ENCODE measurements at places on chromosomes 1 and 21.

GRCh38 chr1:91707114-91707889, 178.6 kb downstream of the TGFBR3 start:
- DNase-seq: no peak

- no peak for DNase-seq
These were observed 64.3 kb upstream of the COL6A1 start for GRCh38 chr21:45917241-45917640.

DNA sequence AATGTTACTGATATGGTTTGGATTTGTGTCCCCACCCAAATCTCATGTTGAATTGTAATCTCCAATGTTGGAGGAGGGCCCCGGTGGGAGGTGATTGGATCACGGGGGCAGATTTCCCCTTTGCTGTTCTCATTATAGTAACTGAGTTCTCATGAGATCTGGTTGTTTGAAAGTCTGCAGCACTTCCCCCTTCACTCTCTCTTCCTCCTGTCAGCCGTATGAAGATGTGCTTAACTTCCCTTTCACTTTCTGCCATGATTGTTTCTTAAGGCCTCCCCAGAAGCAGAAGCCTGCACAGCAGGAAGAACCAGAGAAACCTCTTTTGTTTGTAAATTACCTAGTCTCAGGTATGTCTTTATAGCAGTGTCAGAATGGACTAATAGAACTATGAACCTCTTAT, 28.4 kb downstream of the TRIM33 start:
- DNase-seq: no peak

- DNase-seq: peak; percentile 16
These were observed 940 bp upstream of the ATAD3A start for GRCh38 chr1:1510912-1511532.

- DNase-seq: no peak
These were observed 102.4 kb upstream of the PKN2 start for GRCh38 chr1:88581703-88582102.

GRCh38 chr1:4071653-4072052, 171.6 kb upstream of the C1orf174 start:
- DNase-seq: no peak

DNA sequence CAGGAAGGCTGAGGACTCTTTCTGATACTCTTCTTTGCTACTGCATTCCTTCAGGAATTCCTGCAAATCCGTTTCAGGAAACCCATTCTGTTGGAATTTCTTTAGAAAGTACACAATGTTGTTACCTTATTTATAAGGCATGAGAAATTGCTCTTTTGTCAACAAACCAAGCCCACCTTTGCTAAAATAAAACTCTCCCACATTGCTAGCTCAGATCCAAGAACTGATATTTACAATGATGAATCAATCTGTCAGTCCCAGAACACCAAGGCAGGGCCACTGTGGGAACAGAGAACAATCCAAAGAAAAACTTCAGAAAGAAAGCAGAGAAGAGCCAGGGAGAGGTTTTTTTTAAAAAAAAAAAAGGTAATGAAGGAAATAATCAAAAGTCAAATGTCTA, 36.6 kb upstream of the LPAR3 start:
- DNase-seq: no peak

DNA sequence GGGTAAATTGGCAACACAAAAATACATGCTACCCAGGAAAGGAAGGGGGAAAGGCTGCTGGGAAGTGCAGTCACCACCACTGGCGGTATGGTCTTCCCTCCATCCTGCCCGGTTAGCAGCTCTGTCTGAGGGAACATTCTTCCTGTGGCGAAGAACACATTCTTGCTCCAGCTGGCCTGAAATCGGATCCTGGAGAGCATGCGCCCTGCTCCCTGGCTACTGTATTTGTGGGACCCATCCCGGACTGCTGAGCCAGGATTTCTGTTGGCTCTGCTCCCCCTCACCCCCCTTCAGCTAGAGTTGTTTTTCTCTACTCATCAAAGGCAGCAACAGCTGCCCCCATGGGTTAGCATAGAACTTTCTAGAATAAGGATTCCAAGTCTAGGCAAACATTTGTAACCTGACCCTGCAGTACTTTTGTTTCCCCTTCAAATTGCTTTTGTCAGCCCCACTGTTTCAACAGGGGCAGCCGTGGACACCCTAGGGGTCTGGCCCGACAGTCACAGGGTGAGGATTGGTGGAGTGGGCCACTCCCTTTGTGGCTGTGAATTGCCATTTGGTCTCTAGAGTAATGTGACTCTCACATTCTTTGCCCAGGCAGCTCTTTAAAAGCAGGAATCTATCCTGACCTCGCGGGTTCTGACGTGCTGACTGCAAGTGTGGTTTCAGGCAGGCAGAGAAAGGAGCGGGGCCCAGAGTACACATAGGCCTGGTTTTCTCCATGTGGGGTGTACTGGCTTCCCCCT, 157.7 kb downstream of the TOMM20 start:
- peak; percentile 75 for DNase-seq

- no peak for DNase-seq
These were observed 257.1 kb downstream of the BRINP2 start for GRCh38 chr1:177427811-177428210.

GRCh38 chr1:181344091-181344490, 139.2 kb upstream of the CACNA1E start:
- no peak for DNase-seq

GRCh38 chr1:174938281-174939007, 61.3 kb upstream of the CACYBP start:
- DNase-seq: peak; percentile 34

GRCh38 chr1:111725192-111725591, 14.0 kb downstream of the INKA2 start:
- no peak for DNase-seq

GRCh38 chr1:113647164-113647563, 112.1 kb downstream of the PHTF1 start:
- DNase-seq: no peak

GRCh38 chr1:183912265-183912886, 107.5 kb downstream of the RGL1 start:
- DNase-seq: no peak

DNA sequence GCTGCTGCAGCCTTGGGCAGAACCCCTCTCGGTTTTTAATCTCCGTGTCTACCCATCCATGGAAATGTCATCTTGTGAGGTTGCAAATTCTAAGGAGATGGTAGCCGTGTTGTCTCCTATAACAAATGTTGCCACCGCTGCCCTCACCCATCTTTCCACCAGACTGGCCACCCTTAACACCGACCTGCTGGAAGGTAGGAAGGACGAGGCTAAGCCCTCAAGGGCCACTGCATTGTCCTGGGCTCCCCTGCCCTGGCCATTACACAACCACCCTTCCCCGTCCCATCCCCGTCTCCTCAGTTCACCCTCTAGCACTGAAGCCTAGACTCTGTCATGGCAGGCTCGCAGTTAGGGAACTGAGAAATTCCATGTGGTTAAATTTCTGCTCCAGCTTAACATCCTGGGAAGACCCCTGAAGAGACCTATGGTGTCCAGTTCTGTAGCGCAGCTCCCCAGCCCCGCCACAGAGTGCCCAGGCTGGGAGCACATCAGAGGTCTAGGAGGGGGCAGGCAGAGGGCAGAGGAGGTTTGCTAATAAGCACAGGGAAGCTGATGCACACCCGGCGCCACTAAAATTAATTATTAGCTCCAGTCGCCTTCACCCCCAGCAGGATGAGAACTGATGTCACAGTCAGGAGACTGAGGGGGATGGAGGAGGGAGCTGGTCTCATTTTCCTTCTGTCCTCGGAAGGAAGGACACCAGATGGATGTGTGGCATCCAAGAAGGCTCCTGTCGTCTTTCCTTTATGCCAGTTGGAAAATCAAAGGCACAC, 38.3 kb downstream of the STUM start:
- no peak for DNase-seq

GRCh38 chr1:184838504-184838951, 83.9 kb upstream of the EDEM3 start:
- DNase-seq: no peak

DNA sequence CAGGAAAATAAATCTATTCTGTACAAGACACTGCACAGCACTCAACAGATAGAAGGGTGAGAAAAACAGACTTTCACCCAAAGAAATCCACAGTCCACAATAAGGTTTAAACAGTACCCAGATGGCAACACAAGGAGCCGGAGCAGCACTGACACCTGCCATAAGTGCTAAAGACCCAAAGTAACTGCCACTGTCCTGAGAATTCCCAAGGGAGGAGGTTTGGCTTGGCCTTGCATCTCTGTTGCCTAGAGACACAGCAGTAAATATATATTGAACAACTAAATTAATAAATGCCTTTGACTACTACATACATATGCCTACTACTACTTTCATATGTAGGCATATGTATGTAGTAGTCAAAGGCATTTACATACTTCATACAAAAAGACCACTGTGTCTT, 68.0 kb downstream of the VAV3 start:
- DNase-seq: no peak

DNA sequence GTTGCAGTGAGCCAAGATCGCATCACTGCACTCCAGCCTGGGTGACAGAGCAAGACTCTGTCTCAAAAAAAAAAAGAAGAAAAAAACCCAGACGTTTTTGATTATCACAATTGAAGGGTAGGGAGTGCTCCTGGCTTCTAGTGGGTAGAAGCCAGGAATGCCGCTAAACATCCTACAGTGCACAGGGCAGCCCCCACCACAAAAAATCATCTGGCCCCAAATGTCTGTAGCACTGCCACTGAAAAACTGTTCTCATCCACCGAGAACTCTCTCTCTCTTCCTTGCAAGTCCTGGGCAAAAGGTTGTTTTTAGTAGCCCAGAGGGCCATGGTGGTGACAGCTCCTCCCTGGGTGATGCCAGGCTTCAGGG, 35.6 kb upstream of the GPR157 start:
- DNase-seq: no peak

GRCh38 chr1:240044620-240045019, 47.1 kb upstream of the FMN2 start:
- DNase-seq: no peak

GRCh38 chr1:19869929-19870328, 12.3 kb upstream of the OTUD3 start:
- no peak for DNase-seq

GRCh38 chr1:173475564-173476196, 1.5 kb upstream of the PRDX6 start:
- no peak for DNase-seq

DNA sequence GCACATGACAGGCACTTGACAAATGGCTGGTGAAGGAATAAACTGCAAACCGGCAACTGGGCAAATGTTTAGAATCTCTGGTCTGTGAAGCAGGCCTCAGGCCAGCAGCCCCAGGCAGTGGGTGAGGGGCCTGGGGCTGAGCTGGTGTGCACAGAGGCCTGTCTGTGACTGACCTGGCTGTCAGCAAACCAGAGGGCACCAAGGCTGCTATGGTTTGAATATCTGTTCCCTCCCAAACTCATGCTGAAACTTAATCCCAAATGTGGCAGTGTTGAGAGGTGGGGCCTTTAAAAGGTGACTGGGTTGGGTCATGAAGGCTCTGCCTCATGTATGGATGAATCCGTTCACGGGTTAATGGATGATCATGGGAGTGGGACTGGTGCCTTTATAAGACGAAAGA, 139.8 kb downstream of the DMRTB1 start:
- no peak for DNase-seq

DNA sequence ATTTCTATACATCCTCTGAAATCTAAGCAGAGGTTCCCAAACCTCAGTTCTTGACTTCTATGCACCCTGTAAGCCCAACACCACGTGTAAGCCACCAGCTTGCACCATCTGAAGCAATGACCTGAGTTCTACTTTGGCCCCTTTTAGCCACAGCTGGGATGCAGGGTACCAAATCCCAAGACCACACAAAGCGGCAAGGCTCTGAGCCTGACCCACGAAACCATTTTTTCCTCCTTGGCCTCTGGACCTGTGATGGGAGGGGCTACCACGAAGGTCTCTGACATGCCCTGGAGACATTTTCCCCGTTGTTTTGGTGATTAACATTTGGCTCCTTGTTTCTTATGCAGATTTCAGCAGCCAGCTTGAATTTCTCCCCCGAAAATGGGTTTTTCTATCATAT, 38.8 kb downstream of the STXBP3 start:
- DNase-seq: no peak

GRCh38 chr1:4090976-4091660, 191.0 kb upstream of the C1orf174 start:
- no peak for DNase-seq

GRCh38 chr1:203006948-203007871, at the start of gene TMEM183A:
TSS of gene TMEM183A (plus strand) at chr1:203007374. CDS start at chr1:203007466, 92 bp downstream.
- DNase-seq: peak; percentile 96

DNA sequence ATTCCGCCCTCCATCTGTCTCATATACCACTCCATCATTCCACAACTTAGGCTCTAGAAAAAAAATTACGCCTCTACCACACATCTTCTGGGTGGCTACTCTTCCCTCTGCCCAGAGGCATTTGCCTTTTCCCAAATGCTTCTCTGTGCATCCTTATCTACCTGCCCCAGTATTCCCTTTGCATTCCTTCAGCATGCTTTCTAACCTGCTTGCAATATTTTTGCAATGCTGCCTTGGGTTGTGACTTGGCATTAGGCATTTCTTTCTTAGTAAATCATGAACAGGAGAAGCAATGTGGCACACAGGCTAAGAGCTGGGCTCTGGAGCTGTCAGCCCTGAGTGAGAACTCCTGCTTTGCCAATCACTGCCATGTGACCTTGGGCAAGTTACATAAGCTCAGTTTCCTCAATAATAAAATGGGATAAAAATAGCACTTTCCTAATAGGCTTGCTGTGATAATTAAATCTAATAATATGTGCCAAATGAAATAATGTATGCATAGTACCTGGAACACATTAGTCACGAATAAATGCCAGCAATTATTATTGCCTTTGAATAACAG, 276.0 kb downstream of the ASTN1 start:
- no peak for DNase-seq

DNA sequence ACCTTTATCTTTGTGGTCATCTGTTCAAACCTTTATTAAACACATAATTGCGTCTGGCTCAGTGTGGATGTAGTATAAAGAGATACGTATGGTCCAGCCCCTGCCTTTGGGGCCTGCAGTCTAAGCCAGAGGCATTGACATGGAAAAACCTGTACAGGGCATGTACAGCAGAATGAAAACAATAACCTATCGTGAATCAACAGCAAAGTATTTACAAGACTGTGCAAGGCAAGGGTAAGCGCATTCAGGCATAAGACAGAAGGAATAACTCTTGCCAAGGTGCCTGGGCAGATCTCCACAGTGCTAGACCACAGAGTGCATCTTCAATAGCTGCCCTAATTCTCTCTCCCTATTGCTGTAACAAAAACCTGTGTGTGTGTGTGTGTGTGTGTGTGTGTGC, 35.5 kb downstream of the KIRREL1 start:
- no peak for DNase-seq

DNA sequence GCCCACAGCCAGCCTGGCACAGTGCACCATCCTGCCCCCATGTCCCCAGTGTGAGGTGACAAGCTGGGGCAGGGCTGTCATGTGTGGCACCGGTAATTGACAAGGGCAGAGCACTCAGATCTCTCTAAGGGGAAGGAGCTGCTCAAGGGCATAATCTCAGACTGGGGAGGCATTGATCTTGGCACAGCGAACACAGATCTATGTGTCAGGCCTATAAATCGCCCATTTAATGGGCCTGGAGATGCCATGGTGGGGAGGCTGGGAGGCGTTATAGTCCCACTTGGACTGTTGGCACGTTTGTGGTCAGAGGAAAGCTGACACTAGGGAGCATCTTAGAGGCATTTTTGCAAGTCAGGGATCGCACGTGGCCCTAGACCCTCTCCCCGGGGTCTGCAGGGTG, 594.1 kb downstream of the PTPRU start:
- no peak for DNase-seq

GRCh38 chr1:61450454-61450853, 274.5 kb downstream of the TM2D1 start:
- DNase-seq: no peak

Measured in left lung (tissue), 14 donors.